ENCODE measurements at places on chromosomes 16 and 17.

DNA sequence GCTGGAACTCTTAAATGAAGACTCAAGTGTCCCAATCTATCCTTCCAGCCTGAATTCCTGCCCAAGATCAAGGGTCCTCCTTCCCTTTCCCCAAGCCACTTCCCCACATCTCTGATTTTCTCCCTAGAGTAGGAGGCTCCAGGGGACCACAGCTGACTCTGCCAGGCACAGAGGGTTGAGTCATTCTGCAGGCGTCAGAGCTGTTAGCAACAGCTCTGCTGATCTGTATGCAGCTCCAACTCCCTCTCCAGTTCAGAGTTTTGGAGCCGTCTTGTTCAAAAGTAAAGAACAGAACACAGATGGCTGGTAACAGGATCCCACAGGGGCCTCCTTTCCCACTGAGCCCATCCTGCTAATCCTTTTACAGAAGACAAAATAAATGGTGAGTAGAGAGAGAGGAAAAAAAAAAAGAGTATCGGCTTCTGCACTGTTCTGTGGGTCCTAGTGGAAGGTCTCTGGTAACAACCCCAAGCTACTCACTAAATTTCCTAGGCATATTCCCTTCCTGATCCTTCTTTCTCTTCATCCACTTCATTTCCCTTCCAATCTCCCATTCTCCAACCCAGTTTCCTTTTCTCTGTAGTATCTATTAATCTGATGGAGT, 13.4 kb upstream of the TAOK1 start:
- DNase-seq: no peak

GRCh38 chr16:23858542-23858941, 22.8 kb downstream of the PRKCB start:
- DNase-seq: no peak

DNA sequence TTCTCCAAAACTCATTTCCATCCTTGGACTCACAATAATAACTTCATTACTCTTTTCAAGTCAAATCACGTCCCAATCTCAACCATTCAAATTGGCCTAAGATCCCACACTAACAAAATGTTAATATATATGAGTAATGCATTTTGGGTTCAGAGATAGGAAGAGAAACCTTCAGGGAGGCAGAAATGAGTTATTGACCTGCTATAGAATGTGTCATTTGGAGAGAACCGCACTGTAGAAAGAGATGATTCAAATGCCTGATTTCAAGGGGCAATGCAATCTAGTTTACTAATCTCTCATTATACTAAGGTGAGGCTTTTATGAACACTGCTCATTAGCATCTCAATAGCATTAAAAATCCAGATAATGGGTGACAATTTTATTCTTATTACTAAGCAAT, 1595.0 kb upstream of the GOT2 start:
- no peak for DNase-seq

DNA sequence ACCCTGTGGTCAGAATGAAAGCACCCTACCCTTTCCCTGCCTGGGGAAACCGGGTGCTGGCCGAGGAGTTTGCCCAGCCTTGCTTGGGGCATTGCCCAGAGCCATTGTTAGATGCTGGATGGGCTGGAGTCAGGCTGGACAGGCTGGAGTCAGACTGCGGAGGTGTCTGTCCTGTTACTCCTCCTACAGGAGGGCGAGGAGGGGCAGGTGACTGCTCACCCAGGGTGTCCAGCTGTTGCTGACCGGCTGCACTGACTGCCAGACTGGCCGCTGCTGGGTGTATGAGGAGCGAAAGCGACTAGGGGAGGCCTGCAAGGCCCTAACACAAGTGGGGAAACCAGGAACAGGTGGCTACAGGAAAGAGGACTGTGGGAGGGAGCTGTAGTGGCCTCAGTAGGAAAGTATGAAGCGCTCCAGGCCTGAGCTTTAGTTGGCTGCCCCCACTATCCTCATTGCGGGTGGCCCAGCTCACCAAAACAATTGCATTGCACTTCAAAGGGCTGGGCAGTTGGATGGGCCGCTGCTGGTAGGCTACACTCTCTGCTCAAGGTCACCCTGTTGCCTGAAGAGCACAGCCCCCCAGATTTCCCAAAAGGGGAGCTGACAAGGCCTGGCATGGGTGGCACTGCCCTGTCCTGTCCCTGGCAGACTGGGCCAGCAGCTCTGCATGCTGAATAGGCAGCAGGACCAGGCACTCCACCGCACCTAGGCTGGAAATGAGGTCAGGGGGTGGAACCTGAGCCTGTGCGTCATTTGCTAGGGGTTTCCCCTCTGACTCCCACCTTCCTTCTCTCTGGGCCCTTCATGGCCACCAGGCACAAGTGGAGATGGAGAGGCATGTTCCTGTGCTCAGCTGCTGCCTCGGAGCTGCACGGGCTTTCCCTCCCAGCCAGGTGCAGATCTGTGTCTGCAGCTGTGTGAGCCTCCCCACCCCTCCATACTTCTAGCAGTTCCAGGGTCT, 18.4 kb downstream of the LDHD start:
- DNase-seq: peak; percentile 67

GRCh38 chr17:7058831-7059447, 15.0 kb upstream of the SLC16A11 start:
- DNase-seq: no peak

Data from CD4-positive, alpha-beta T cell treated with Interleukin-6 at 100 ng/mL for 8 hours (primary cell).